ENCODE measurements at places on chromosomes 5 and 9. TPM values are rescaled to one million over a fixed set of nuclear protein-coding genes. Genes with fewer than 3 reads are reported as not detected.
A peak's percentile ranks its signal among the peaks of the same experiment; 100 is the strongest.

DNA sequence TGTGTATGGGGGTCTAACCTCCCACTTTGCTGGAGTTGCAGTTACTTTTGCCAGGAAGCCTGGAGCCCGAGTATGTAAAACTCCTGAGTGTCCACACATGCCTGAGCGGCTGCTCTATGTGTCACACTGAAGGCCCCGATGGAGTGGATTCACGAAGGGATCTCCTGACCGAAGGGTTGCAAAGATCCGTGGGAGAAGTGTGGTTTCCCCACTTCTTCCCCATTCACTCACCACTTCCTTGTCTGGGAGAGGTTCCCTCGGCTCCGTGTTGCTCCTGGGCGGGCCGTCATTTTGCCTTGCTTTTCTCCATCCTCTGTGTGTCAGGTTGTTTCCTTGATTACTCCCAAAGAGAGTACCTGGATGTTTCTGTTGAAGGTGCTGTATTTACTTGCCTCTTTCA is 16.2 kb upstream of the IL3 start:
- DNase-seq = no peak

DNA sequence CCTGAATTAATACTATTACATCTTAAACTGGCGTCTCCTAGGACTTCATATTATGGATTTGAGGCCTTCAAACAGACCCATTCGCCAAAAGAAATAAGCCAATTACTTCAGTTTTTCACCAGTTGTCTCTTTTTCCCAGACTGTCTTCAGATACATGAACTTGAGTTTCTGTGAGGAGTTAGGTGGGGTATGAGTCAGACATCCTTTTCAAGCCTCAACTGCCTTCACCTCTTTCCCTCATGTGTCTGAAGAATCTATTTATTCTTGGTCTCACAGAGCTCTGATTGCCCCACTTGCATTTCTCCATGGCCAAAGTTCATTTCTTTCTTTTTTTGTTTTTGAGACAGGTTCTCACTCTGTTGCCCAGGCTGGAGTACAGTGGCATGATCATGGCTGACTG is 12.5 kb downstream of the WNT8A start:
- peak; percentile 46 for DNase-seq

GRCh38 chr5:67102708-67103107 is 93.9 kb downstream of the CD180 start:
- DNase-seq = no peak

GRCh38 chr9:130885484-130886375 is 10.9 kb downstream of the QRFP start:
- no peak for DNase-seq

Gene SPTAN1
- 206 TPM for total RNA-seq

Gene CDHR2
- not detected for total RNA-seq

Gene GNA14
- total RNA-seq = 0.10 TPM

- no peak for DNase-seq
These were observed 7.2 kb upstream of the LMNB1 start for GRCh38 chr5:126769703-126770102.

DNA sequence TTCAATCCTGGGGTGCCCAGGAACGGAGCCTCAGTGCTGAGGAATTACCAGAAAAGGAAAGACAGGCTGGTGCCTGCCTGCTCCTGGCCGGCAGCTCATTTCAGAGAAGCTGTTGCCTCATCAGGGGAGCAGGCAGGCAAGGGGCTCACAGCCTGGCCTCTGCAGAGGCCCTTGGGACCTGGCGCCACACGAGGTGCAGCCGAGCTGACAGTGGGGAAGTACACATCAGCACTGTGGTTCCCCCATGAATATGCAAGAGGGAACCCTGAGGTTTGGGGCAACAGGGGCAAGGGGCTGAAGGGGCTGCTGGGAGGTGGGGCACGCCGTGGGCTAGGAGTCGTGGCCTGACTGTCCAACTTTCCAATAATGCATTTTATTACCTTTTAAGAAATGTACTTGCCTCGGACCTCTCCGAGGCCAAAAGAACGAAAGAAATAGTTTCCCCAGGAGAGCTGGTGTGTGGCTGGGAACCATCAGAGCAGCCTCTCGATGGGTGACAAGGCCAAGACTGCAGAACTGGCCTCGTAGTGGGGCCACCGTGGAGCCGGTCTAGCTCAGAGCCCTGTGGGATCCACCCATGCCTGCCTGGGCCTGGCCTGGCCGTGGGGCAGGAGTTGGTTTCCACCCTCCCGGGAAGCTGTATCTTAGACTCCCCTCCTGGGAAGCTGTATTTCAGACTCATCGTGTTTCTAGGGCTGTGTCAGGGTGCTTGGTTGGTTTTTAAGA is 198.6 kb downstream of the PAX5 start:
- no peak for DNase-seq

DNA sequence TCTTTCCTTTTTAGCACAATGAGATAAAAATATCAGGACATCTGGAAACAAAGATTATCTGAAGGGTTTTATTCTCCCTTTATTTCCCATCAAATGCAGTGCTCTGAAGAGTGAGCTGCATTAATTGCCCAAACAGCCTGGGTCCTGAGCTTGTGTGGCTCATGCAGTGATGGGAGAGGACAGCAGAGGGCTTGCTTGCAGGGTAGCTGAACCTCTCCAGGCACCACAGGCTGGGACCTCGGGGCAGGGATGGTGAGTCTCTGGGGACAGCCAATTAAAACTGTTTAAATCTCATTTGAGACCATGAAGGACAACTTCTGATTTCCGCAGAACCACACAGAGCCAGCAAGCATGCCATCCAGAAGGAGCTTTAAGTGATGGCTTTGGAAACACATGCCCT is 71.2 kb downstream of the PLAC8L1 start:
- DNase-seq = no peak

- DNase-seq = no peak
These were observed 41.8 kb upstream of the KDM4C start for GRCh38 chr9:6715755-6716643.

DNA sequence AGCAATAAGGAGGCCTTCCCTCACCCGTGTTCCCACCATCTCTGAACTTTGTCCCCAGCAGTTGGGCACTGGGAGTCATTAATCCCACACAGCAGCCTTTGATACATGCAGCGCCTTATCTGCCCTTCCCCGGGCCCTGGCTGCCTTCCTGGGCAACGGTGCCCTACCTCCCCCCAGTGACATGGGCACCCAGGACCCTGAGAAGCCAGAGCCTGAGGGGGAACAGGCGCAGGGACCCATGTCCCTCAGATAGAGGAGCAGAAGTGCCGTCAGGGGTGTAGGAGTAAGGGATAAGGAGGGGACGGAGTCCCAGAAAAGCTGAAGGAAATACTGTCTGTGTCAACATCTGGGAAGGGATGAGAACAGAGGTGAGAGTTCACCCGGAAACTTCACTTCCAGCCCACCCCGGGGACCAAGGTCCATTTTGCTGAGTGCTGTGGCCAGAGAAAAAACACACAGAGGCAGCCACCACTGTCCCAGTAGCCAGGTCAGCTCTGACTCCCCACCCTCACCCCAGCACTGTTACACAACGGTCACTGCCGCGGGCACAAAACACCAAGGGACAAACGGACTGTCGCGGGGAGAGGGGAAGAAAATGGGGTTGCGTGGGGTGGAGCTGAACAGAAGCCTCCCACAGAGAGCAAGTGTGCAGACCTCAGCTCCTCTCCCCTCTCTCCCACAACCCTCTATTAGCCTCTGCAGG is 3.8 kb downstream of the PCDH1 start:
- no peak for DNase-seq

DNA sequence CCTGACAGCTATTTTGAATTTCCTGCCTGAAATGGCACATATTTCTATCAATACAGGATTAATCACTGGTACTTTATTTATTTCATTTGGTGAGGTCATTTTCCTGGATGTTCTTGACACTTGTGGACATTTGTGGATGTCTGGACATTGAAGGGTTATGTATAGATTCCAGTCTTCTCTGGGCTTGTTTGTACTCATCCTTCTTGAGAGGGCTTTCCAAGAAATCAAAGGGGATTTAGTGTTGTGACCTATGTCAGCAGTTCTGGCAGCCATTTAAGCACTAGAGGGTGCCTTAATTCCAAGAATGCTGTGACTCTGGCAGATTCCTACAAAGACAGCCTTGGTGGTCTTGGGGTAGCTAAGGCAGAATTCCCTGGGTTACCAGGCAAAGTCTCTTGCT is 259.7 kb downstream of the CSNK1G3 start:
- DNase-seq = no peak

DNA sequence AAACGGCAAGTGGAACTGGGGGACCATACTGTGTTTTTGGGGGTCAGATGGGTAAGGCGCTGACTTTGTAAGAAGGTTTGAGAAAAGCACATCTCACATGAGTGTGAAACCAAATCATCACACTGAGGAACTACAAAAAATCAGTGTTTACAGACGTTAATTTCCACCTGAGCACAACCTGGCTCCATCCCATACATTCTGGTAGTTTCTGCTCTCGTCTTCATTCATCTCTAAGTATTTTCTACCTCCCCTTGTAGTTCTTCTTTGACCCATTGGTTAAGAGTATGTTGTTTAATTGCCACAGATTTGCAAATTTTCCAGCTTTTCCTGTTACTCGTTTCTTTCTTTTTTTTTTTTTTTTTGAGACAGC is 8.9 kb upstream of the DPP7 start:
- no peak for DNase-seq

GRCh38 chr9:27181381-27181780 is 72.4 kb downstream of the TEK start:
- peak; percentile 5 for DNase-seq

- no peak for DNase-seq
These were observed 5.1 kb upstream of the CKS2 start for GRCh38 chr9:89305868-89306267.

GRCh38 chr9:35495984-35496383 is 6.1 kb downstream of the RUSC2 start:
- DNase-seq = no peak

GRCh38 chr9:9214066-9214465 is 1398.7 kb downstream of the PTPRD start:
- DNase-seq = no peak

DNA sequence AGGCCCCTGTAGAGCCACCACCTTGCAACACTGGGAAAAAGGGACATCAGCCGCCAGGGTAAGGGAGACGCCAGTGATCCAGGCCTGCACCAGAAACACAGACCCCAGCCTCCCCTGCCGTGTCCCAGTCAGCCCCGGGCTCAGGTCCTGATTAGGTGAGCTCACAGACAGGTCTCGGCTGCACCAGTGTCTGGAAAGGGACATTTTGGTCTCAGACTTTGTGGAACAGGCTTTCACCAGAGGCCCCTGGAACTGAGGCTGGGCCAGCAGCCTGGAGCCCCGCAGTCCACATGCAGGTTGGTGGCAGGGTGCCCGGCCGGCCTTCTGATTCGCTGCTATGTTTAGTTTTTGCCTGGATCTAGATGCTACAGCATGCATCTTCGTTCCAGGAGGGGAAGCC is 369.0 kb upstream of the IRX4 start:
- no peak for DNase-seq

Gene SPIN1
- 154 TPM for total RNA-seq

Gene SPAAR
- total RNA-seq = not detected

- DNase-seq = peak; percentile 60
These were observed 179.2 kb downstream of the RFK start for GRCh38 chr9:76215066-76215465.

Gene CNTLN
- total RNA-seq = 6.1 TPM

Gene PLAC8L1
- not detected for total RNA-seq

- no peak for DNase-seq
These were observed 2.8 kb downstream of the TMEM171 start for GRCh38 chr5:73122875-73123810.

Gene ANKRD18B
- 13.8 TPM for total RNA-seq

DNA sequence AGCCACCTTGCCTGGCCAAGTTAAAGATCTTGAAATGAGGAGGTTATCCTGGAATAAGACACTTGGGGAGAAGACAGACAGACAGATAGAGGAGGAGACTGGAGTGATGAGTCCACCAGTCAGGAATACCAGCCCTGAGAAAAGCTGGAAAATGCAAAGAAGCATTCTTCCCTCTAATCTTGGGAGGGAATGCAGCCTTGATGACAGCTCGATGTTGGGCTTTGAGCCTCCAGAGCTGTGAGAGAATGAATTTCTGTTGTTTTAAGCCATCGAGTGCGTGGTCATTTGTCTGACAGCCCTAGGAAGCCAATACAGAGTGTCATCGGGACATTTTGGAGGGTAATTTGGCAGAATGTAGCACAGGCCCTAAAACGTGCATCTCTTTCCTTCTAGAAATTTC is 199.1 kb upstream of the IER5L start:
- no peak for DNase-seq

Gene NPR3
- total RNA-seq = 2.8 TPM

Gene RANBP3L
- under 0.01 TPM for total RNA-seq

GRCh38 chr9:85600675-85601263 is 141.0 kb downstream of the AGTPBP1 start:
- no peak for DNase-seq

Gene ANKRD34B
- 4.4 TPM for total RNA-seq

DNA sequence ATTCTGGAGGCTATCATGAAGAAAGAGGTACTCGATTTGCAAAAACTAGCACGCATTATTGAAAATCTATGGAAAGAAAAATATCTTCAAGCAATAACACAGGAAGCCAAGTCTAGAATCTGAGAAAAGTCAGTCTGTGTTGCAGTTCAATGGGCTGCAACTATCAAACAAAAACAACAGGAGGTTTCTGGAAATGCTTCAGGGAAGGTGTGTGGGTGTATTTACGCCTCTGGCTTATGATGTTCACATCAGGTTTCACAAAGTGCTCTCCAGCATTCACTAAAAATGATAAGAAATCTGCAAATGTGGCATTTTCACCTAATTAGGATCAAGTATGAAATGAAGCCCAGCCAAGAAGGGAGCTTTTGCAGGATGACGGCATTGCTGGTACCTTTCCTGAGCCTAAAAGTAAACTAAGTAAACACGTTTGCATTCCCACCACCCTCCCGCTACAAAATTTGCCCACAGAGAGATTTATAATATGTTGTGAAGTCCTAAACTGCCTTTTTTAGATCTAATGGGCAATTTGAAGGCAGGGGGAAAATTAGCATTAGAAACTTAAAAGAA is 146.4 kb downstream of the GABRB2 start:
- DNase-seq = peak; percentile 45

Gene EIF4EBP3
- 0.80 TPM for total RNA-seq

DNA sequence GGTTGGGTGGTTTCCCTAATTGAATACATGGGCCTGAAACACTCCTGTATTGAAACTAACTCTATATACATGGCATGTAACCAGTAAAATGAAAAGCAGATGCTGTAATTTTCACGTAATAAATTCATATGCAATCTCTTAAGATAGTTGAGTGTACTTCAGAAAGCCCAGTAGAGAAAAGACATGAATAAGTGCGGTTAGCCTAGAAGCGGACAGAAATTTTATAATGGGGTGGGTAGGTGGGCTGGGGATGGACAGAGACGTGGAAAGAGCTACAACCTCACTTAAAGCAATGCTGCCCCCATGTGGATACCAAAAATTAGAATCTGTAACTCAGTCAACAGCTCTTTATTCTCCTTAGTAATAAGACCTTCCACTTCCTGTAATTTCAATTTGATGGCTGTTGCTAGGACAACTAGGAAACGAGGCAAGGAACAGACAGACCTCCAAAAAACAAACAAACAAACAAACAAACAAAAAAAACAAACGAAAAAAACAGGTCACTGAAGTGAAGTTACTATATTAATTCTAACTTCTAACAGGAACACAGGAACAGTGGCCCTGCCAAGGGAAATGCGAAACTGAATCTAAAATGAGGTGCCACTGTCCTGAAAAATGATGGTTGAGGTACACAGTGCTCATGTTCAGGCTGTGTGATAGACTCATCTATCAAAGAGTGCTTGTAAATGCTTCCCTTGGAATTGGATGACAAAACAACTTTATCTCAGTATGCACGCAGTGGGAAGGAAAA is 103.4 kb upstream of the GNA14 start:
- DNase-seq = peak; percentile 59

GRCh38 chr5:96896806-96897205 is 20.5 kb downstream of the ERAP2 start:
- no peak for DNase-seq

Gene FRMPD1
- total RNA-seq = 0.10 TPM

Gene SYK
- 11.8 TPM for total RNA-seq
